ENCODE measurements at places on chromosomes 13 and 19.

DNA sequence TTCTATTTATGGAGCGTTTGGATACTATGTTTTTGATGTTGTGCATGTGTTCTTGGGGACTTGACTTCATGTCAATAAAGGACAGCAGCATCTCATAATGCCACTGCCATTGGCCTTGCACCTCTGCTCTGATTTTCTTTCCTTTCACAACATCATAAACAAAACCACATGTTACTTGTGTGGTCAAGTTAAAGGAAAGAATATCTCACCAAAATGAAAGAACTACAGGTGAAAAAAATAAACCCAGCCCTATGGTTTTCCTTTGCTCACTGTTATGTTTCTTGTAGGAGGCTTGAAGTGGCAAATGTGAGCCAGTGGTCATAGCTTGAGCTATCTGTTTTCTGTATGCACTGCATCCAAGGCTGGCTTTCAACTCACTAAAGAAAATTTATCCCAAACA is 240.4 kb downstream of the KCNRG start:
- DNase-seq: no peak

DNA sequence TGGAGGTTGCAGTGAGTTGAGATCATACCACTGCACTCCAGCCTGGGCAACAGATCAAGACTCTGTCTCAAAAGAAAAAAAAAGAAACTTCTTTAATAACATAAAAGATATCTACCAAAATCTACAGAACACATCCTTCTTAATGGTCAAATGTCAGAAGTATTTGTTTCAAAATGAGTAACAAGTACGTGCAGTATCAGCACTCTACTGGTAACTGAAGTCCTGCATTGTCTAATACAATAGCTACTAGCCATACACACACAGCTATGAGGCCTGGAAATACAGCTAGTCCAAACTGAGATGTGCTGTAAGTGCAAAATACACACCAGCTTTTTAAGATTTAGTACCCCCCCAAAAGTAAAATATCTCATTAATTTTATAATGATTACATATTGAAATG is 88.1 kb downstream of the TSC22D1 start:
- DNase-seq: no peak

GRCh38 chr13:25186187-25186586 is 14.1 kb upstream of the AMER2 start:
- DNase-seq: no peak

DNA sequence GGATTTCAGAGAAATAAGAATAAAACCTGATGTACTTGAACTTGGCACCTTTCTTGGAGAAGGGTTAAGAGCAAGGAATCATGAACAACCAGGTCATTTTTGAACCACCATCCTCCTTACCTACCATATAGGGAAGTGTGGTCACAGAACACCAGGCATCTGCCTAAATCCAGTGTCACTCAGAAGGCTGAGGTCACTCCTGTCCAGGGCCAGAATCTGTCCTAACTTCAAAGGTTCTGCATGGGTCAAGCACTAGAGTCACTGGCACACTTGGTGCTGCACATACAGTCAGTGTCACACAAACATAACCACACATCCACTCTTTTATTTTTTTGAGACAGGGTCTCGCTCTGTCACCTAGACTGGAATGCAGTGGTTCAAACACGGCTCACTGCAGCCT is 1.6 kb downstream of the ZNF565 start:
- no peak for DNase-seq

GRCh38 chr19:19530889-19531288 is 2.2 kb downstream of the YJEFN3 start:
- no peak for DNase-seq

- DNase-seq: no peak
Observed at GRCh38 chr13:85772367-85772766, 26.9 kb downstream of the SLITRK6 start.

GRCh38 chr13:39263033-39263432 is 224.8 kb downstream of the NHLRC3 start:
- peak; percentile 17 for DNase-seq

DNA sequence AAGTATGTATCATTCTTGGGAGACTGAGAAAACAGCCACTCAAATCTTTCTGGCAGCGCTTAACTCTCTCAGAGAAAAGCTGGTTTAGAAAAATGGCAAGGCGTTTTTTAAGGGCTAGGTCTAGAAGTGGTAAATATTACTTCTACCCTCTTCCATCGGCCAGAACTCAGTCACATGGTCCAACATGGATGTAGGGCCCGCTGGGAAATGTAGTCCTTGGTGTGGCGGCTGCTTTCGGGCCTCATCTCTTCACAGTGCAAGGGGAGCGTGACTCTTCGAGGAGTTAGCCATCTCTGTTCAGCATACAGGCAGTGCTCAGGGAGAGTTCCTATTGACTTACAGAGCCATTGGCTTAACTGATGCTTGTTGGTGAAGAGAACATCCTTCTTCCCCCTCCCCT is 6.3 kb downstream of the VSTM2B start:
- DNase-seq: no peak

- DNase-seq: no peak
Observed at GRCh38 chr13:29957320-29957719, 106.9 kb upstream of the UBL3 start.
